ACHN (cell line): ENCODE measurements at places on chromosomes 16 and 17.

DNA sequence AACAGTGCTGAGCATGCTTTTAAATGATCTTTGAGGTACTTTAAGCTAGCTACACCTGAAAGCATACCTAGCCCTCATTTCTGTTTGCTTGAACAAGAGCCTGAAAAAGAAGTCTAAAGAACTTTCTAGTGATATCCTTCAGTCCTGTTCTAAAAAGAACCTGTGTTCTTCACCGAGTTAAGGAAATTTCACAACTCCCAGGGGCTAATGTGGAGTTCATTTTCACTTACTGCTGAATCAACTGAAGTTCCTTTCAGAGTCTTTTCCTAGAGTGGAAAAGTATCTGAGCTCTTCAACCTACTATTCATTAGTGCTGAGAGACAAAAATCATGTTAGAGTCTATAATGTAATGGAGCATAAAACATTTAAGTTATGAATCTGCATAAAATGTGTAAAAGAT lies 66.9 kb downstream of the CHD9 start:
- no peak for DNase-seq

DNA sequence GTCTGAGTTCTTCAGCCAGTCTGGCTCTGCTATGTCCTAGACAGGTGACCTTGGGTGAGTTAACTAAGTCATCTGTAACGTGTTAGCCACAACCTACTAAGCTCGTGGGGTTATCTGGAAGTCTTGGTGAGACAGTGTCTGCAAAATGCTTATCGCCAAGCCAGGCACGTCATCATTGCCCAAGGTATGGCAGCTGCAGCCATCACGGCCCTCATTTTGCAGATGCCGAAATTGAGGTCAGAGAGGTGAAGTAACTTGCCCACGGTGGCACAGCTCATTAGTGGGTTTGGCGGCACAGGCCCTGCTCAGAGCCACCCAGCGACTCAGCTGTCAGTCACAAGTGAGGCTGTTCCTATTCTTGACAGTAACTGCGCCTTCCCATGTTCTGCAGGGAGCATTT lies 79.8 kb downstream of the CMIP start:
- DNase-seq: no peak

DNA sequence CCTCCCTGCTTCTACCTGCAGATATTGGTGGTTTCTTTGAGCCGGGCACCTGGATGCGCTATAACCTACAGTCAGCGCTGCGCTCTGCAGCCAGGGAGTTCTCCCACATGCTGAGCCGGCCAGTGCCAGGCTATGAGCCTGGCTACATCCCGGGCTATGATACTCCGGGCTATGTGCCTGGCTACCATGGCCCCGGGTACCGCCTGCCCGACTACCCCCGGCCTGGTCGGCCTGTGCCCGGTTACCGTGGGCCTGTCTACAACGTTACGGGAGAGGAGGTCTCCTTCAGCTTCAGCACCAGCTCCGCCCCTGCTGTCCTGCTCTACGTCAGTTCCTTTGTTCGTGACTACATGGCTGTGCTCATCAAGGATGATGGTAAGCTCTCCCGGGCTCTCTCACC lies 13.2 kb downstream of the CNTNAP1 start:
- DNase-seq: no peak

GRCh38 chr16:49442805-49443204 lies 69.2 kb downstream of the C16orf78 start:
- no peak for DNase-seq

DNA sequence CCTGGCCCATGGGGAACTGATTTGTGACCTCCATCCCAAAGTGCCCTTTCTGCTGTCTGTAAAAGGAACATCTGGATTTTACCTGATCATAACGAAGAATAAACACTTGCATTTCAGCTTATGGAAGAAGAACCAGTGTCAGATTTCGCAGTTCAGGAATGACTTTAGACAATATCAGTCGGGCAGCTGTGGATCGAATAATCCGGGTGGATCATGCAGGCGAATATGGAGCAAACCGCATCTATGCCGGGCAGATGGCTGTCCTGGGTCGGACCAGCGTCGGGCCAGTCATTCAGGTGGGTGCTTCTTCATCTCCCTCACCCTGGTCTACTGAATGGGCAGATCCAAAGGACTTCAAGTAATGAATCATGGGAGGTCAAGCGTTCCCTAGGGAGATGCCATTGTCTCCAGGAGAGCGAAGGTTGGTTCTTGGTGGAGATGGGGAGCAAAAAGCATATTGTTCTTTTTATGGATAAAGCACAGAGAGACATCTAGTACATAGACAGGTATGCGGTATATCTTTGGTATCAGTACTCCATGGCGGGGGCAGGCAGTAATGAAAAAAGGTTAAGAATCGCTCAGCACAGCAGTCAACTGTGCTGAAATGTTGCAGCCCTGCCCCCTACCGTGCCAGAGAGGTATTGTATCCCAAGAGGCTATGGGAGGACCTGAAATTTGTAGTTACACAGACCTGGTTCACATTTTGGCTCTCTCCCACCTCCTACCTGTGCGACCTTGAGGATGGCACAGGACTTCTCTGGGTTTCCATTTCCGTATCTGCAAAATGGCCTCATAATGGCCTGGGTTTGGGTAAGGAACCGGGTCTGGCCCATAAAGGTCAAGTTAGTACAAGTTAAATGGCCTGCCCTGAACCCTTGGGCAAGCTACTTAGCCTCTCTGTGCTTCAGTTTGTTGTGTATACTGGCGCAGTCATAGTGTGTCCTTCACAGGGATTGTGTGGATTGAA lies 4.7 kb downstream of the COQ7 start:
- peak; percentile 72 for DNase-seq

DNA sequence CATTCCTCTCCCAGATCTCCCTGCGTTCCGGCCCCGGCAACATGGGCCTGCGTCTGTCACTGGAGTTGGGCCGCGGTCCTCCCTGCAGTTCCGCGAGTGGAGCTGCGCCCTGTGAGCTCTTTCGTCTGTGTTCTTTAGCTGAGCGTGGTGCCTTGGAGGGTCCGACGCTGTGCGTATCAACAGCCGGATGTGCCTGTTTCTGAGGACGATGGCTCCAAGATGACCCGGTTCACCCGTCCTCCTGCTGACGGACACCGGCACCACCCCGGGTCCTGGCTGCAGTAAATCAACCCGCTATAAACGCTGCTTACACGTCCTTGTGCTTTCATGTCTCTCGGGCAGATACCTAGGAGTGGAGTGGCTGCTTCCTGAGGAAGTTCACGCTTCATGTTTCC lies 44.8 kb upstream of the GNG13 start:
- DNase-seq: no peak

DNA sequence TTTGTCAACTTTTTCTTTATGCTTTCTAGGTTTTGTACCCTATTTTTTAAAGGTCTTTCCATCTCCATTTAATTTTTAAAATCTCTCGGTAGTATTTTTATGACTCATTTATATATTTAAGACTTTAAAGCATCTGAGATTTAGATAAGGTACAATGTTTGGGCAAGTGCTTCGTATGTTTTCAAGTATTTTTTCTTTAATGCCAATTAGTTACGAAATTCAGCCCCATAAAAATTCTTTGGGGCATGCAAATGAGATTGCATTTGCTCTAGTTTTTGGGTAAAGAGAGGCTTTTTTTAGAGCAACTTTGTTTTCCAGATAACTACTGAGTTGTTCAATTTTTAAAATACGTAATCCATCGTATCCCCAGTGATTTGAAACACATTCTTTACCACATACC lies 65.3 kb upstream of the CRHR1 start:
- no peak for DNase-seq

- DNase-seq: no peak
Measured at GRCh38 chr17:62159994-62160393, 94.9 kb upstream of the MED13 start.

DNA sequence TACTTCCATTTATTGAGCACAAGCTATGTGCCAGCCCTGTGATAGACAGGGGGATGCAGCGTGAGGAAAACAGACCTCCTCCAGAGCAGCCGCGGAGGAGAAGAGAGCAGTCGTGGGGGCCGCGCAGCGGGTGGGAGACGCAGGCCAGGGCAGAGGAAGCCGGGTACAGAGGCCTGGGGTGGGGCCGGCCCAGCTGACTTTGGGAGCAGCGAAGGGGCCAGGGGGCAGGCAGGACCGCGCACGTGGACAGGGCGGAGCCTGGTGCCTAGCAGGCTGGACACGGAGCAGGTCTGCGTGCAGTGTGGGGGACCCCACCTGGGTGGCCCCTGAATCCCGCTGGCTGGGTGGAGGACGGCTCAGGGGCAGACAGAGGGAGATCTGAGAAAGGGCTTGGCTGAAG lies 46.2 kb downstream of the ZFPM1 start:
- DNase-seq: no peak

DNA sequence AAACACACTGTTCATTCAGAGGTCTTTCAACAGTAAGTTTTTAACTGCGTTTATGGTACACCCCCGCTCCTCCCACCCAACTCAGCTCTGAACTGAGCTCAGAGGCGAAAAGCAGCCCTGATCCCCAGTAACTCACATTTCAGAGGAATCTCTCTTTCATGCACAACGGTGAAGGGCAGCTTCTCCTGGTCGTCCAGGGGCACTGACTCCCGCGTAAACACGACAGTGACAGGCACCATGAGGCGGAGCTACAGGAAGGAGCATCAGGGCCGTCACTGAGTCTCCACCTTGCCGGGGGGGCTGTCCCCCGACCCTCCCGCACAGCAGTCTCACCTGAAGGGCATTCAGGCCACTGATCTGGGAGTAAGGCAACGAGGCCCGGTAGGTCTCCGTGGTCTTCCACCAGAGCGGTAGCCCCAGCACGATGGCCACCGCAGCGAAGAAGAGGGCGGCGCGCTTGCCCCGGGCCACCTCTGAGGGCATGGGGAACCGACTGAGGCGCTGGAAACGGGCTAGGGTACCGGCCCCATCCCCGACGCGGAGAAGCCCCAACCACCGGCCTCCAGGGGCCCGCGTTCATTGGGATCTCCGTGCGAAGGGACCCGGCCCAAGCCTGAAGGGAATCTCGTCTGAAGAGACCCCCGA lies 486 bp downstream of the PIGS start:
- DNase-seq: peak; percentile 12

- peak; percentile 70 for DNase-seq
Measured at GRCh38 chr16:27235055-27235937, 32.0 kb downstream of the KDM8 start.

DNA sequence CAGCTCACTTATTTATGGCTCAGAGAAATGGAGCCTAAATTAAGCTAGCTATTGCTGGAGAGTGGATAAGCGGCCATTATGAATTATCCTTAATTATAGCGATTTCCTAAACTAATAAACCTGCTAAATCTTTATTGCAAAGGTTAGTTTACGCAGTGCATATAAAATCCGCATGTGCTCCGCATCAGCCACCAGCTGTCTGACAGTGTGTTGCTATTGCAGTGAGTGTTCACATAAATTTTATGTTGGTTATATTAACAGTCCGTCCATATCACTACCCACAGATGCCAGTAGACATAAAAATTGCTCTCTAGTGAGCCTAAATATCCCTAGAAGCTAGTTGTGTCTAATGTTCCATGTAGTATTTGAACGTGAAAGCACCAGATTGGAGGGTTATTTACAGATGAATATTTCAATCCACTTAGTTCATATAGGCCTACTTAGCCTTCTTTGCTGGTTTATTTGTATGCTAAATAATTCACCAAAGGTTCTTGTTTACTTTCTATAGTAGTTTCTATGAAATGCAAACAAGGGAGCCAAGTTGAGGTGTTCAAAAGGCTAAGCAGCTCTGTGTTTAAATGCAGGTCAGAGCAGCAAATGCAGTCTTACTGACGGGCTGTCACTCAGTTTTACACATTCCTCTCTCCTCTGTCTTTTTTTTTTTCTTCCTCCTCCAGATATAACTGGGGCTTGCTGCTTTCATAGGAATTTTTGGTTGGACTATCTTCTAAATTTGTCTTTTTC lies 219.1 kb downstream of the IRX3 start:
- DNase-seq: no peak

- DNase-seq: no peak
Measured at GRCh38 chr17:1412185-1413110, 12.4 kb upstream of the YWHAE start.

GRCh38 chr17:76132574-76133338 lies 8.3 kb downstream of the FOXJ1 start:
- no peak for DNase-seq

DNA sequence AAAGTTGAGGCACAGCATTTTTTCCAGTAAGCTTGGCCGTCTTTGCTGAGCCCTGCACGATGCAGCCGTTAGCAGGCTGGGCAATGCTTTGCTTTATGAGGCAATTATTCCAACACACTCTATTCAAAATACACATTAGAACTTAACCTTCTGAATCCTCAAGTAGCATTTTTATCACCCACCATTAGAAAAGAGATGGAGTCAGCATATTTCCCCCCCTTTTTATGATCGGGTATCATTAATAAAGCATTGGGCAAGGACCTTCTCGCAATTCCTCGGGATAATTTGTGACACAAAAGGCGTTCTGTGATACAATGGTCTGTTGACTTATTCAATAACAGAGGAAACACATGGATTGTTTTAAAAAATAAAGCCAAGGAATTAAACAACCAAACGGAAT lies 374.5 kb upstream of the RBFOX1 start:
- no peak for DNase-seq

DNA sequence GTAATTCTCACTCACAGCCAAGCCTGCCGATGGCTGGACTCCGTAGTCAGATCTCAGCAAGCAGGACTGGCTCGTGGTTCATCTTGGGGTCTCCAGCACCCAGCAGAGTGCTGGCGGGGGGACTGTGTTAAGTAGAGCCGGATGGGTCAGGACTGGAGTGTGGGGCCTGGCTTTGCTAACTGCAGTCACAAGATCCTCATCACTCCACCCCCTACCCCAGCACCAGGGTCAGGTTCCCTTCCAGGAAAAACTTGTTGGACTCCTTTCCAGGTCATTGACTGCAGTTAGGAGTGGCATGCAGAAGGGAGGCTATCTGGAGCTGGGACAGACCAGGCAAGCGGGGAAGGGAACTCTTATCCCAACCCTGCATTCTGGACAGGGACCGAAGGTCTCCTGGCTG lies 6.0 kb downstream of the CIITA start:
- no peak for DNase-seq

DNA sequence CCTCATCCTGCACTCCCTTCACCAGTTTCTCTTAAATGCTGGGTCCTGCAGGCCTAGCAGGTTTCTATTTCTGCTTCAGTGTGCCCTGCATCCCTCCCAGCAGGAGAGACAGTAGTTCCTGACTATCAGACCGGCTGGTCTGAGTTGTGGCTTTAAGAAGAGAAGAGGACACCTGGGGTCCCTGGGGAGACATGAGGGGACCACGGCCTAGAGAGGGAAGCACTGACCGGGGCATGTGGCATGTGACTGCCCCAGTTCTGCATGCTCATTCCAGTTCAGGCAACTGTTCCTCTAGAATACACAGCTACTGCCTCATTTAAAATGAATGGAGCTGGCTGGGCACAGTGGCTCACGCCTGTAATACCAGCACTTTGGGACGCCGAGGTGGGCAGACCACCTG lies 61.3 kb downstream of the GPRC5B start:
- no peak for DNase-seq

- DNase-seq: no peak
Measured at GRCh38 chr17:17765359-17766076, 71.3 kb downstream of the SREBF1 start.
